Gastroesophageal sphincter (tissue), 4 donors: ENCODE measurements at places on chromosomes 7 and 10. TPM values are rescaled to one million over a fixed set of nuclear protein-coding genes. Genes with fewer than 3 reads are reported as not detected.

The ETV1 gene
- 4.2 TPM for total RNA-seq

The ADAM12 gene
- 1.2 TPM for total RNA-seq

The ACSM6 gene
- not detected for total RNA-seq

The CLDN3 gene
- 5.9 TPM for total RNA-seq

The MCU gene
- total RNA-seq: 17.6 TPM

The ELMO1 gene
- 22.1 TPM for total RNA-seq

The MRLN gene
- total RNA-seq: not detected

The IKZF1 gene
- total RNA-seq: 14.1 TPM
